Mammary microvascular endothelial cell (primary cell): ENCODE measurements at places on chromosomes 6 and 20. TPM values are rescaled to one million over a fixed set of nuclear protein-coding genes. Genes with fewer than 3 reads are reported as not detected.

Gene RSPH4A
- under 0.01 and 0.10 TPM in 2 replicates for total RNA-seq

Gene CDC25B
- 59.7 and 65.4 TPM in 2 replicates for total RNA-seq

Gene INSM1
- total RNA-seq, result not detected in 2 replicates

Gene RAD21L1
- total RNA-seq, result not detected in 2 replicates

Gene MLN
- not detected in 2 replicates for total RNA-seq

Gene KIF6
- 0.10 TPM in 1 of 2 replicates, not detected in the other for total RNA-seq

Gene ZC3H12D
- total RNA-seq, result 0.05 TPM in 1 of 2 replicates, not detected in the other

Gene POU5F1
- 1.3 TPM in 1 of 2 replicates, not detected in the other for total RNA-seq

Gene SIRPD
- total RNA-seq, result not detected in 2 replicates

Gene ARG1
- total RNA-seq, result not detected in 2 replicates

Gene PNLDC1
- total RNA-seq, result 0.27 TPM in 1 of 2 replicates, not detected in the other

Gene PSORS1C1
- 2.1 and 2.7 TPM in 2 replicates for total RNA-seq

Gene AIF1
- total RNA-seq, result not detected in 2 replicates

Gene RSPO4
- not detected in 2 replicates for total RNA-seq

Gene GSTA2
- total RNA-seq, result not detected in 2 replicates

Gene SLC52A3
- total RNA-seq, result 0.59 and 0.80 TPM in 2 replicates

Gene PAK5
- not detected in 2 replicates for total RNA-seq

Gene PACSIN1
- total RNA-seq, result not detected in 2 replicates
